CD4-positive, alpha-beta T cell (primary cell): ENCODE measurements at places on chromosomes 6 and 20.

DNA sequence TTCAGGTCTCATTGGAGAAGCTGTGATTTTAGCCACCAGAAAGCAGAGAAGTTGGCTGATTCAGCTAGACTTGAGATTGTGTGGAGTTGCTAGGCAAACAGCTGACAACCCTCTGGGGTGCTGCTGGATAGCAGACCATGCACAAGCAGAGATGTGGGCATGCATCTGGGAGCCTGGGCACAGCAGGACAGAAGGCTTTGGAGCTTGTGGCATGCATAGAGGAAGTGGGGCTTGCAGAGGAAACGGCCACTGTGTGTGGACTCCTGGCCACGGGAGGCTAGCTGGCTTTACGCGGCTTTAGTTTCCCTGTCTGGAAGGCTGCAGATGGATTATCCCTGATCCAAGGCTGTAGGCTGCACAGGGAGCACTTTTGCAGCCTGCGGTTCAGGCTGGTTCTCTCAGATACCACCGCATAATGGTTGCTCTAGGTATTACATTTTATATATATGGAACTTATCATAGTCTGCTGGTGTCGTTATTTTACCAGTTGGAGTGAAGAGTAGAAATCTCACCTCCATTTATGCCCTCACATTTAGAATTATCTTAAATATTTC is 10.4 kb downstream of the ZNF831 start:
- DNase-seq, result no peak

- DNase-seq, result no peak
Measured at GRCh38 chr6:170165085-170165470, 125.8 kb downstream of the DLL1 start.

- no peak for DNase-seq
Measured at GRCh38 chr6:18664401-18664800, 277.3 kb downstream of the RNF144B start.

DNA sequence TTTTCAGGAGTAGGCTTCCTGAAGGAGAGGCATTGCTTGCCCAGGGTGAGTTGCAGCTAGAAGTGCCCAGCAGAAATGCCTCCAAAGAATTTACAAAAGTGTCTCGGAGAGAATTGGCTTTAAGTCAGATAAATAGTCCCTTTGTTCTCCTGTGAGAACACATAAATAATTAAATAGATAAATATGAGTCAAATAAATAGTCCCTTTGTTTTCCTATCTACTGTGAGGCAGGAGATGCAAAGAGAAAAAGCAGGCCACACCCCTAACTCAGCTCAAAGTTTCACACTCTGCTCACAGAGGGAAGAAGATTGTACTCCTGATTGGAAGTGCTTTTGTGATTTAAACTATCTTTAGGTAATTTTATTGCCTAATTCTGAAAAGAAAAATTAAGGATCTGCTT is 180.7 kb upstream of the PRSS16 start:
- DNase-seq, result no peak

DNA sequence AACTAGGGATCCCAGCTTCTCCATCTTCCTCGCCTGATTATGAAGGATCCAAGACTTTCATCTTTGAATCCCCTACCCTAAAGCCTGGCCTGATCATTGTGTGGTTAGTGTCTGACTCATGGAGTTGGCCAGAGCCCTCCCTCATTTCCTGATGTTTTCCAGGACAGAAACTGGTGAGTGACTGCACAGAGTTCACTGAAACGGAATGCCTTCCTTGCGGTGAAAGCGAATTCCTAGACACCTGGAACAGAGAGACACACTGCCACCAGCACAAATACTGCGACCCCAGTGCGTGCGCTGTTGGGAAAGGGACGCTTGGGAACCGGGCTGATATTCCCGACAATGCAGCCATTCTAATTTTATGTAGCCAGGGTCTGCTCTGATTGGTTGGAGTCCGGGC is 4.0 kb downstream of the CD40 start:
- peak; percentile 7 for DNase-seq

GRCh38 chr20:48096957-48097890 is 311.9 kb upstream of the SULF2 start:
- no peak for DNase-seq

DNA sequence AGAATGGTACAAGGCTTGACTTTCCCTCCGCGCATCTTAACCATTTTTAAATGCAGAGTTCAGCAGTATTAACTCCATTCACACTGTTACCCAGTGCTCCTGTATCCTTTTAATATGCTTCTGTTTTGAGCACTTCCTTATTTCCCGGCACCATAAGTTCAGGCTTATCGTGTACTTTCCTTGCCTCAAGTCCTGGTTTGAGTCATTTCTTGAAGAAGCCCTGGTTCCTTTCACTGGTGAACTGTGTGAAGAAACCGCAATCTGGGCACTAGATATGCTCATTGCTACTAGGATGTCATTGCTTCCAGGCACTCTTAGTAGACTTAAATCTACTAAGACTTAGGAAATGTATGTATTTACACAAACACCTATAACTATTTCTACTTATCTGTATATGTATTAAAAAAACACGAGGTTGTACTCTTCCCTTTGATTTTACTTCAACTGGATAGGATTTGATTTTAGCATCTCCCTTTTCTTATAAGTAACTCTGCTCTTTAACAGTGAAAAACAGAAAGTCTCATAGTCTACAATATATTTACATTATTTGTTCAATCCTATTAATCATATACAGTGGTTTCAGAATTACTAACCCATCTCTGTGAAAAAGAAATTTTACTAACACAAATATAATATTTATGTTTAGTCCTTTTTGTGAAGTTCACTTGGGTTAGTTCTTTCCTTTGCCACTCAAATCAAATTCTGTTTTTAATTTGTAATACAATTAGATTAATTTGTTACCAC is 135.5 kb downstream of the CDKAL1 start:
- no peak for DNase-seq

DNA sequence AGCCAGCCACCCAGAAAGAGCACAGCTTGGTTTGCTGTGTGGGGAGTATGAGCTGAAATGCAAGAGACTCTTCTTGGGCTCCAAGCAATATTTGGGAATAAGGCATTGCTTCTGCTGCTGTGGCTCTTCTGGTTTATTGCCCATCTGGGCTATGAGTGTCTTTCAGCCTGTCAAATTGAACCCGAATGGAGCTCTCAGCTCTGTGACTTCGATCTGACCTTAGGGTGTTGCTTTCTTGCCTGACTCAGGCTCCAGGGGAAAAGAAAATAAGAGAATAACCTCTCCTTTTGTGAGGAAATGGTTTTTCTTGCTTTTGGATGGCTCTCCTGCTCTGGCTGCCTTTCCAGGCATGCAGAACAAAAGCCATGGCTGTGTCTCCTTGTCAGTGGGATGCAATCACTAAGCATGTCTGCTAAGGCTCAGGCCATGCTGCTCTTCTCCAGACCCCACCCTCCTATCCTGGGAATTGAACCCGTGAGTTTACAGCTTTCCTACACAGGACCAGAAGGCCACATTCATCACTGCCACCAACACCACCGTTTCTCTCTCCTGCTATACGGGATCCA is 169.4 kb upstream of the JAG1 start:
- no peak for DNase-seq

- no peak for DNase-seq
Measured at GRCh38 chr6:160027076-160027475, 58.2 kb downstream of the IGF2R start.

DNA sequence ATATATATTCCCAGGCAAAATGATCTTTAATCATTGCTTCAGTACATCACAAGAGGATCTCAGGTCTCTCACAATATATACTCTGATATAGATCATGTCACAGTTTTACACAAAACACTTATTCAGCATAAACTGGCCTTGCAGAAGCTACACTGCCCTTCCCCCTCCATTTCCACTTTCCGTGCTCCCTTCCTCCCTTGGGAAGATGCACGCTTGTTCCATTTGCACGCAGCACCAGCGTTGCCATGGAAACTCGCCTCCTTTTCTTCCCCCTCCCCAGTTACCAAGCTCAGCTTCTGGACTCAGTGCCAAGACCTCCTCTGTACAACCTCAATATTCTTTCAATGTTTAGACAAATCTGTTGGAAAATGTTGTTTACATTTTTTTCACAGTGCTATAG is 154.6 kb downstream of the RFPL4B start:
- DNase-seq, result no peak

- DNase-seq, result no peak
Measured at GRCh38 chr20:21360705-21361104, 36.6 kb downstream of the NKX2-4 start.

DNA sequence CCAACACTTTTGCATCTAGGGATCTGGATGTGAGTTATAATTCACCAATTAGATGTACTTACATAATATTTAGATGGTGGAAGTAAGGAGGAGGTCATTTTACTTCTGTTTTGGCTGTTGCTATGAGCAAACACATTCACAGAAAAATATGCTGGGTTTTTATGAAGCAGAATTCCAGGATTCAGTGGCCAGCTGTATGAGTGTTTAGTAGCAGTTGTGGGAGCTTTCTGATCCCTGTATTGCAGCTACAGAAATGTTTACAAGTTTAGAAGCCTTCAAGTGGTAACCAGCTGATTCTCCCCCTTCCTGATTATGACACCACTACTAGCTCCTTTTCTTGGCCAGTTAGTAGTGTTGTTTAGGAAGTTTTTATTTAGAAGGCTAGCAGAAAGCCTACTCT is 177.0 kb downstream of the TENT5A start:
- no peak for DNase-seq

- no peak for DNase-seq
Measured at GRCh38 chr20:10478205-10478604, 43.1 kb downstream of the SLX4IP start.

DNA sequence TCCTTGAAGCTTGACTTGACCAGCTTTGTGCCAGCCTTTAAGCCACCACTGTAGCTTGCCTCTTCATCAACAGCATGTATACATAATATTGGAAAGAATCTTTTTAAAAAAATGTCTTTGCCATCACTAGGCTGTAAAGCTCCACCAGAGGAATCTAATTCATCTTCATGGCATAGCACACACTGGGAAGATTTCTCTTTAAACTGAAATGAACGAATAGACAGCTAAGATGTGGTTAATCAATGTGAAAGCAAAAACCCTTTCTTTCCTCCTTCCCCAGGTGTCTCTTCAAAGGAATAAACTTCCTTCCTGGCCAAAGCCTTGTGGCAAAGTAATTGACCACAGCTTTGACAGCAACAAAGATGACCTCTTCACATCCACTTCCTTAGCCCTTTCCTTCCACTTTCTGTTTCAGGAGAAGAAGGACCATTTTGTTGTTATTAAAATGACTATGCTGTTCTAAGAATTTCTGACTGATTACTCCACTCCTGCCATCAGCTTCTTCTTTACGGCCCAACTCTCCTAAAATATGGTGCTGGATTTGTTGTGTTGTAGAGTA is 428.7 kb upstream of the SOX4 start:
- no peak for DNase-seq

DNA sequence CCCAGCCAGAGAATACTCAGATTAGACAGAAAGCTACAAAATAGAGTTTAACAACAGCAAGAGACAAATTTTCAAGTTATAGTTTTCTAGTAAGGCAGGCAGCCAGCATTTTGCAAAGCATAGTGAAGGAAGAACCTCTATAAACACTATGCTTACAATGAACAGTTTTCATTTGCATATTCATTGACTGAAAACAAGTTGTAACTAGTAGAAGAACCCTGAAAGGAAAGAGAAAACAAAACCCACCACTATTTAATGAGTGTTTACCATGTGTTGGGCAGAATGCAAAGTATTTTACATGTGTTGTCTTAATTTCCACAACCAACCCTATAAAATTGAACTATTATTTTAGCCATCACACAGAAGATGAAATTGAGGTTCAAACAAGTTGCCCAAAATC is 196.1 kb downstream of the UBE3D start:
- DNase-seq, result no peak

- DNase-seq, result no peak
Measured at GRCh38 chr6:112432853-112433252, 85.7 kb downstream of the RFPL4B start.

DNA sequence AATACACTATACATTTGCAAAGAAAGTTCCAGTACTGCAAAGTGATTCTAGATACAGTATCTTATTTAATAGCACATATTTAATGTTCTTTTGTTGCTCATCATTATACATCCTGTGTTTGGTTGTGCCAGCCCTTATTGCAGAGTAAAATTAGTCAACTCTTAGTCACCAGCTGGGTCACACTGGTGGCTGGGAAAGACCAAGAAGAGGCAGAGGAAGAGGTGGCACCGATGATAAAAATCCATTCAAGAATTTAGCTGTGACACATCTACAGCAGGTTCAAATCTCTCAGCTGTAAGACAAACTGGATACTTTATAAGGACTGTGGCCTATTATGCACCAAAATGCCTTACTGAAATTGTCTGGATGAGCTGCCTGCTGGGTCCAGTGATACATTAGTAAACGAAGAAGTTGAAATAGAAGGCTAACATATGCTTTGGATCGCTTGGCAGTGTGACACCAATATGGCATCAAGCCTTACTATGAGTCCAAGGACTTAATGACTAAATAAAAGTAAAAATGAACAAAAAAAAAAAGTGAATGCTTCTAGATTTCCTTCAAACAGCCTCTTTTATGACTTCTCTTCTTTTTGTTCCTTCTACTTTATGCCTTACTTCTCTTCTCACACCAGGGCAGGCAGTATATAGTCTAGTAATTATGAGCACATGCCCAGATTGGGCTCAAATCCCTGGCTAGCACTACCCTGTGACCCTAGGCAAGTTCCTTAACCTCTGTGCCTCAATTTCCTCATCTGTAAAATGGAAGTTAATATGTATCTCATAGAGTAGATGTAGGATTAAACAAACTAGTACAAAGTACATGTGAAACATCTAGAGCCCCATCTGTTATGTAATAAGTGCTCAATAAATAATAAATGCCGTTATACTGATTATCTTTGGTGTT is 29.4 kb upstream of the RNF8 start:
- DNase-seq, result no peak

DNA sequence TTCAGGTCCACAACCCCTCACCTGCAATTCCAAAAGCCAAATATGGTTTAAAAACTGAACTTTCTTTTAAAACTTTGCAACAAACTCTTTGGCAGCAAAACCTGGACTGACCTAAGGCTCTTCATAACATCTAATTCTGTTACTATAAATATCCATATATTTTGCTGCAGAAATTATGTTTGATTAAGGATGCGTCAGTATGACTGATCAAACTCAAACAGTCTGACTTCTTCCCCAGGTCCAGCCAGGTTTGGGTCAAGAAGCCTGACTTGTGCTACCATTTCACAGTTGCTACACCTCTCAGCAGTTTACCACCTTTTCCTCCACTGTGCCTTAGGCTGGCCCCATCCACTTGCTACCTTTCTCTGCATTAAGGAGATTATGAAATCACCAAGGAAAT is 127.0 kb upstream of the DUSP22 start:
- DNase-seq, result no peak

GRCh38 chr6:30317913-30318589 is 8.7 kb upstream of the TRIM39 start:
- DNase-seq, result no peak

GRCh38 chr6:161660666-161661571 is 387.1 kb upstream of the AGPAT4 start:
- no peak for DNase-seq
